ENCODE measurements at places on chromosomes 7 and 10.

DNA sequence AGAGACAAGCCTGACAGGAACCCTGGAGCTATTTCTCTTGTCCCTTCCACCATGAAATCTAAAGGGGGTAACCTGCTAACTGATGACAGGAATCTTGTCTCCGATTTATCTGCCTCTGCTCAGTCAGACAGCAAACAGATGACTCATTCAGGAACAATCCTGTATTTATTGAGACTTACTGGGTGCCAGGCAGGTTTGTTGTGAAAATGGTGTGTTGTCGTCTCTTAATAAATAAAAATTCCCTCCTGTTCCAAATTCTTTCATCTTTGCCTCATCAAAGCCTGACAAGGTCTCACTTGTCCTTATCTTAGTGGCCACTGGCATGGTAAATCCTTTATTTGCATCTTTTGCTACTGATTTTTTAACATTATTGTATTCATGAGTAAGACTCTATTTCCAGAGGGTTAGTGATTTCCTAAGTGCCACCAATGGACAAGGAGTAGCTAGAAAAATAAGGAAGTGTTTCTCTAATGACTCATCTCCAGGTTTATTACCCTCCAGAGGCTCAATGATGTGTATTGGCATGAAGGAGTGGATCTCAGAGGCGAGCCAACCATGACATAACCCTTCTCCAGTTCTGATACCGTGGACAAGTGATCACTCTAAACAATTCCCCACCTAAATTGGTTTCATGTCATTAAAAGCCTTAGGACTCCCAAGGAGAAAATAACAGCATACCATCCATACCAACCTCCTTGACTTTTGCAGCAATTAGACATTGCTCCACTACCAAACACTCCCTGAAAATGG lies 724.0 kb downstream of the GRID1 start:
- no peak for DNase-seq

DNA sequence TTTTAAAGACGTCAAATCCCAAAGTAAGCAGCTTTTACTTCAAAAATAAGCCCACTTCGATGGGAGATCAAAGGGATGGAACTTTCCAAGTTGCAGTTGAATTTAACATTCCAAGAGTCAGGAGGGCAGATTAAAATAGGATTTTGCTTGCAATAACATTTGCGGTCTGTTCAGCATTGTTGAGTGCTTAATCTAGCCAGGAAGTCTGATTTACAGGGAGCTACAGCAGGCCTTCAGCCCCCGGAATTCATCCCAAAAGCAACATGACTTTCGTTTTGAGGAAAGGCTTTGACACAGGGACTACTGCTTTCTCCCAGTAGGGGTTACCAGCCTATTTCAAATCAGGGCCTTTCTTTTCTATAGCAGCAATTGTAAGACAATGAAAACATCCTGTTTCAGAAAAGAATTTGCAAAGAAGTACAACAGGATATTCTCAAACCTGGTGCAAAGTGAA lies 279.6 kb upstream of the PITRM1 start:
- DNase-seq = no peak

DNA sequence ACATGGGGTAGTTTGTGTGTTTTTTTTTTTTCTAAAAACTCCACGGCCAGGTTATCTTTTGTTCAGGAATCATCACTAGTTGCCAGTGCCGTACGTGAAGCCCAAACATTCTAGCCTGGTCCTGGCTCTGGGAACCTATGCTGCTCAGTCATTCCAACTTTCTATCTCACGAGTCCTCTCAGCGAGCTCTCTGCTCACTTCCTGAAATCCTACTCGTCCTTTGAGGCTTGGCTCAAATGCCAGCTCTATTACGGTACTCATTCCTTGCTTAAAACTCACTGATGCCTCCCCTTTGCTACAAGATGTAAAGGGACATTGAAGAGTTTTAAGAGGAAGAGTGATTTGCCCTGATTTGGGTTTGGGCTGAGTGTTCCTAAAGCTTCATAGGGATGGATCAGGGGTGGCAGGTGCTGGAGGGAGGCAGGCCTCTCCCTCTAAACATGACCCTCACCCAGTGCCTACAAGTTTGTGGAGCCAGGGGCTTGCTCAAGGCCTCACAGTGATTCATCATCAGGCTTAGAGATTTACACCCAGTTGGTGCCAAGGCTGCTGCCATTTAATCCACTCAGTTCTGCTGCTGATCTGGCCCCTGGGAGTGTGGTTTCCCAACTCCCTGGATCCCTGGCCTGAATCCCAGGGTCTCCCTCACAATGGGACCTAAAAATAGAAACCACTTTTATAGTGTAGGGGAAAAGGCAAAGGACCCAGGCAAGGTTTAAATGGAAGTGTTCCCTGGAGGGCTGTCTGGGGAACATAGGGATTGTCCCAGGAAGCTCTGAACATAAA lies 46.1 kb upstream of the R3HCC1L start:
- DNase-seq = peak; percentile 54

GRCh38 chr10:78947226-78947625 lies 121.5 kb upstream of the ZMIZ1 start:
- DNase-seq = no peak

- DNase-seq = no peak
These were observed 23.3 kb upstream of the INPP5F start for GRCh38 chr10:119702583-119702982.

DNA sequence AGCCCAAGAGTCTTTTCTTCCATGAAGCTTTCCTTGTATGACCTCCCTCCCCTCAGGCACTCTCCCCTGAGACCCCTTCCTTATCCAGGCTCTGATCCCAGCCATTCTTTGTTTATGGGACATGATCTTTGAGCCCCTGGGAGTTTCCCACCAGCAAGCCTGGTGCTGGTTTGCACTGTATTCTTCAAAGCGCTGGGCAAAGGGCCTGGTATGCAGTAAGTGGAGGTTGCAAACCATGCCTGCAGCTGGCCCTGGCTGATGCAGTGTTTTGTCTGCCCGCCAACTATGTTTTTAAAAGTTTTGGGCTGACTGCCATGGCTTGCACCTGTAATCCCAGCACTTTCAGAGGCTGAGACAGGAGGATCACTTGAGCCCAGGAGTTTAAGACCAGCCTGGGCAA lies 6.8 kb upstream of the NODAL start:
- DNase-seq = no peak

- no peak for DNase-seq
These were observed 181.1 kb downstream of the SDHAF3 start for GRCh38 chr7:97298561-97298960.

- DNase-seq = no peak
These were observed 233.1 kb downstream of the PARD3 start for GRCh38 chr10:34581801-34582532.

GRCh38 chr10:125206623-125207022 lies 46.3 kb upstream of the CTBP2 start:
- no peak for DNase-seq

- no peak for DNase-seq
These were observed 17.3 kb upstream of the BLOC1S2 start for GRCh38 chr10:100303724-100304319.

GRCh38 chr10:13703997-13704536 lies 117.3 kb downstream of the PRPF18 start:
- DNase-seq = no peak

DNA sequence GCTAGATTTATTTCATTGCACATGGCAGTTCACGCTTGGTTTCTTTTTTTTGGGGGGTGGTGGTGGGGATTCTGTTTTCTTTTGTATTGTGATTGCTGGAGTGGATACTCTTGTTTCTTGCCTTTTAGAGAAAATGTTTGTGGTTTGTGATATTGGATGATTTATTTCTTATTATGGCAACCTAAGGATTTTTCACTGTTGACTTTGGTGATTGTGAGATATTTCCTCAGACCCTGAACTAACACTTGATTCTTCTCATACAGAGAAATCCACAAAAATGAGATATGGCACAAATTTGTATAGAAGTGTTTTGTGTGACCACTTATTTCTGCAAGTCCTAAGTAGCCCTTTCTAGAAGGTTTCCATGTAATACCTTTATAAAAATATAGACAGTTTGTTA lies 871.1 kb downstream of the LRMDA start:
- DNase-seq = no peak

GRCh38 chr10:122182308-122182707 lies 88.8 kb upstream of the BTBD16 start:
- no peak for DNase-seq

DNA sequence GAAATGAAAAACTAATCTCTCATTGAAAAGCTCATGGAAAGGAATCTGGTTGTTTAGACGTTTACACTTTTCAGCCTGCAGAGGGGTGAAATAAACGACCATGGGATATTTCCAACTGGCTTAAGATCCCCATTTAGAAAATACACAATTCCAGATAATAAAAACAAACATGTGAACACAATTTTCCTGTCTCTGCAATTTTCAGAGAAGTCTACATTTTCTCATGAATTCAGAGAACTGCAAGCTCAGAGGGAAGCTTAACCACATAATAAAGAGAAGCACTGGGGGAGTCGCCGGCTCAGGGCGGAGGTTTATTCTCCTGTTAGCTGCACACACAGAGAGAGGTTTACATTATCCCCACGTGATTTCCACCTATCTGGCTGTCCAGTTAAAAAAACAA lies 215.2 kb downstream of the FANK1 start:
- DNase-seq = no peak

DNA sequence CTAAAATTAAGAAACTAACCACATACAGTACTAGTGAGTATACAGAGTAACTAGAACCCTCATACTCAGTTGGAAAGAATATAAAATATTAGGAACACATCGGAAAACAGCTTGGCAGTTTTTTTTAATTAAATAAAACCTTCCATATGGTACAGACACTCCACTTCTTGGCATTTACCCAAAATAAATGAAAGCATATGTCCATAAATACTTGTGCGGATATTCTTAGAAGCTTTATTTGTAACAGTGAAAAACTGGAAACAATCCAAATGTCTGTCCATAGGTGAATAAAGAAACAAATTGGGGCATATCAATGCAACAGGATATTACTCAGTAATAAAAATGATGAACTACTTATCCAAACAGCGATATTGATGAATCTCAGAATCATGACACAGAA lies 410.0 kb downstream of the HTR7 start:
- no peak for DNase-seq

GRCh38 chr7:2092279-2092678 lies 140.5 kb downstream of the MAD1L1 start:
- no peak for DNase-seq

GRCh38 chr7:31957090-31957720 lies 113.0 kb downstream of the PDE1C start:
- no peak for DNase-seq

DNA sequence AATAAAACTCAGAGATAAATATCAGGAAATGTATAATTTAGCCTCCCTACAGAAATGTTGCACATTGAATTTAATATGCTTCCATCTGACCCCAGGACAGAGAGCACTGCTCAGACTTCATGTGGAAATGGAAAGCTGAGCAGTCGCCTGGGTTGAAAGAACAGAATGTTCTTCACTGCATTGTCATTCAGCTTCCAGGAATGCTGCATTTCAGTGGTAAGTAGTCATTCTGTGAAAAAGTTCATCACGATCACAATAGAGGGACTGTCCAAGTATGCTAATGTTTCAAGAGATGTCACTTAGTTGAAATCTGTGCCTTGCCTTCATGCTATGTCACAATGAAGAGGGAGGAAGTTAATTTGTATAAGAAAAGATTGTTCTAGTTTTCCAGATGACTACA lies 147.3 kb downstream of the NRCAM start:
- DNase-seq = no peak

Measured in left ventricle myocardium superior (tissue), 1 donor.